ENCODE measurements at places on chromosomes 12 and 14. TPM values are rescaled to one million over a fixed set of nuclear protein-coding genes. Genes with fewer than 3 reads are reported as not detected.

The TMCC3 gene
- 1.0 TPM for polyA plus RNA-seq

The AP5M1 gene
- polyA plus RNA-seq = 2.3 TPM

The CD4 gene
- polyA plus RNA-seq = 1.2 TPM

The B4GALNT1 gene
- polyA plus RNA-seq = 1.1 TPM

The P2RX2 gene
- 6.1 TPM for polyA plus RNA-seq

The KCNMB4 gene
- 0.61 TPM for polyA plus RNA-seq

The UNC79 gene
- polyA plus RNA-seq = 3.8 TPM

The EPYC gene
- not detected for polyA plus RNA-seq

The FAIM2 gene
- polyA plus RNA-seq = 0.84 TPM

The C12orf76 gene
- polyA plus RNA-seq = 17.0 TPM

The MGP gene
- 75.6 TPM for polyA plus RNA-seq

The GRIN2B gene
- polyA plus RNA-seq = not detected

The GPR68 gene
- polyA plus RNA-seq = 0.33 TPM

The PTPN6 gene
- 53.1 TPM for polyA plus RNA-seq

The GPR137C gene
- 0.27 TPM for polyA plus RNA-seq

The DBX2 gene
- polyA plus RNA-seq = not detected

The SPATA7 gene
- 6.1 TPM for polyA plus RNA-seq

The NOS1 gene
- polyA plus RNA-seq = 0.49 TPM

The MYO1H gene
- polyA plus RNA-seq = not detected

The KRT72 gene
- not detected for polyA plus RNA-seq

The ACIN1 gene
- 152 TPM for polyA plus RNA-seq

The OTOGL gene
- polyA plus RNA-seq = 0.42 TPM

The TROAP gene
- 0.52 TPM for polyA plus RNA-seq

The ALX1 gene
- not detected for polyA plus RNA-seq

The BCDIN3D gene
- polyA plus RNA-seq = 2.0 TPM

The TMPRSS12 gene
- polyA plus RNA-seq = not detected

The JPH4 gene
- 0.46 TPM for polyA plus RNA-seq

The SERPINA5 gene
- polyA plus RNA-seq = 139 TPM

The ZNF891 gene
- polyA plus RNA-seq = 0.95 TPM

The ANO2 gene
- 2.4 TPM for polyA plus RNA-seq

The PRH2 gene
- polyA plus RNA-seq = 0.42 TPM

The MUCL1 gene
- polyA plus RNA-seq = not detected

The DEPDC4 gene
- 0.42 TPM for polyA plus RNA-seq

The PMEL gene
- 2.6 TPM for polyA plus RNA-seq

The RIMBP2 gene
- polyA plus RNA-seq = 4.3 TPM

The CISTR gene
- polyA plus RNA-seq = not detected

The WIF1 gene
- not detected for polyA plus RNA-seq

The CCDC197 gene
- polyA plus RNA-seq = not detected

The SPIC gene
- polyA plus RNA-seq = not detected

The CFAP251 gene
- polyA plus RNA-seq = 5.9 TPM
